ENCODE measurements at places on chromosomes 2 and 18.

- no peak for DNase-seq
Observed at GRCh38 chr2:48448274-48449061, 81.5 kb upstream of the STON1 start.

DNA sequence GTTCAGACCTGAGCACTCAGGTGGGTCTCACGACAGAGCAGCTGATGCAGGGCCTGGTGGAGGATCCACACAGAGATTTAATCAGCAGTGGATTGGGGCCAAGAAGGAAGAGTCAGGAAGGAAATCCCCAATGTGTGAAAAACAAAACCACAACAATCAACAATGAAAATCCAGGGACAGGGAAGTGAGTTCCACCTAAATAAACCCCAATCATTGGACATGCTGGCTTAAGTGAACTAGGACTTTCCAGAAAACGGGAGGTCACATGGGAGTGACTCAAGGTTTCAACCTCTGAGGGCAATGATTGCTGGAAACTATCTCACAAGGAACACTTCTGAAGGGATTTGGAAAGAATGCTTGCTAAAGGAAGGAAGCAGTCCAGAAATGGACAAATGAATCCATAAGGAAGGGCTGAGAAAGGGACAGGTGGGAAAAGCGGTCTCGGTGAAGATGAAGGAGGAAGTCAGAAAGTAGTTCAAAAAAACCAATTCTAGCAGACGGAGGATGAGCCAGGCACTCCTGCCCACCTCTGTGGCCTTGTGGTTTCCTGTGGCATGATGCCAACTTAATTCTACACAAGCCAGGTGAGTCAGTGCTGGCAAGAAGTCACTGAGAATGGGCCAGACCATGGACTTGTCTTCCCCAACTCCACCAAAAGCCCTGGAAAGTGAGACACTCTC lies 15.4 kb upstream of the XDH start:
- no peak for DNase-seq

DNA sequence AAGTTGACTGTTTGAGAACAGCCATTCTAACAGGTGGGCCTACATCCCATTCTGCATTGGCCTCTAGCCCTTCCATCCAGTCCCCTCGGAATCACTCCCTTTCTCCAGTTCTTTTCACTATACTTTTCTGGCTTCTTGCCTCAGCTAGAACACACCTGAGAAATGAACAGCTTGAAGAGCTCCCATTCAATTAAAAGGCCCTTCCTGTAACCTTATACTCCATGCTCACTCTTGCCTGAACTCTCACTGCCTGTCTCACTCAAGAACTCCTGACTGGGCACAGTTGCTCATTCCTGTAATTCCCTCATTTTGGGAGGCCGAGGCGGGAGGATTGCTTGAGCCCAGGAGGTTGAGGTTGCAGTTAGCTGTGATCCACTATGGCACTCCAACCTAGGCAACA lies 23.6 kb downstream of the CHRNA1 start:
- DNase-seq: no peak

- DNase-seq: no peak
Observed at GRCh38 chr18:39781565-39781964, 2173.5 kb upstream of the PIK3C3 start.

All from stimulated activated CD4-positive, alpha-beta T cell treated with anti-CD3 and anti-CD28 coated beads, Interleukin-12 subunit alpha, Interleukin-12 subunit beta, amount 100 ng/mL, for 4 hours (primary cell).